Left kidney (tissue), 8 donors: ENCODE measurements at places on chromosomes 2 and 18.
A peak's percentile ranks its signal among the peaks of the same experiment; 100 is the strongest.

- no peak for DNase-seq
Measured at GRCh38 chr2:197710424-197711042, 5.4 kb downstream of the MARS2 start.

- DNase-seq = no peak
Measured at GRCh38 chr2:182586426-182586825, 129.6 kb upstream of the DNAJC10 start.

DNA sequence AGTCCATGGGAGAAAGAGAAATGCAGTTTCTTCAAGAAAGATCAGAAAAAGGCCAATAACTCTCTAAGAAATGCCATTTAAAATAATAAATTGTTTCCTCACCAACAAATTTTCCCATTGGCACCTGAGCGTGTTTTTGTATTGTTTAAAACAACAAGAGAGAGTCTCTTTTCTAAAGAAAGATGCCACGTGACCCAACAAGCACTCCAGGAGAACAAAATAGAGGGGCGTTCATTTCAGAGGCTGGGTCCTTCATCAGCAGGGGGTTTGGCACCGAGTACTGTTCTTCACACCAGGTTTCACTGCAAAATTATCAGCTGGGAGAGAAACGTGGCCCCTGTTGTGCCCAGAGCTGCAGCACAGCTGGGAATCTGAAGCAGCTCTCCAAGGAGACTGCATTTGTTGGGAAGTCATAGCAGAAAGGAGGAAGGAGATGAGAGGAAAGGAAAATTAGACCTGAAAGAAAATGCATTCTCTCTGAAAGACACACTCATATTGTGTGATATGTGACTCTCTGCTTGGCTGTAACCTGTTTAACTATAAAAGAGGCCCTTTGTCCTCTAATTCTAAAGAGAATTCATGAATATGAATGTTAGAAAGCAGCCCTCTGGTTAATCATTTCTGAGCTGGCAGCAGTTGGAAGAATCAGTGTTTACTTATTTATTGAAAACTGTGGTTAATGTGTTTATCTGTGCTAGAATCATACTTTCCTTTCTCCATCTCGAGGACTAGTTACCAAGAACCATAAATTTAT lies 205.3 kb upstream of the CDH20 start:
- DNase-seq = peak; percentile 11

DNA sequence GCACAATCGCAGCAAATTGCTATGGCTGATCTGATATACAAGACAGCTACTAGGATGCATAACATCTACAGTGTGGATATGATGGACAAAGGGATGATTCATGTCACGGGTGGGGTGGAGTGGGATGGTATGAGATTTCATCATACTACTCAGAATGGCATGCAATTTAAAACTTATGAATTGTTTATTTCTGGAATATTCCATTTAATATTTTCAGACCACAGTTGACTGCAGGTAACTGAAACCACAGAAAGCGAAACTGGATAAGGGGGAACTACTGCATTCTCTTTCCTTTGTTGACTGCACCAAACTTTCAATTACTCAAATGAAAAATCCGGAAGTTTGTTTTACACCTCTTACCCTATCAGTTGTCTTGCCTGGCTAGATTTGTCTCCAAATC lies 94.4 kb upstream of the NEUROD1 start:
- no peak for DNase-seq

- no peak for DNase-seq
Measured at GRCh38 chr2:232587512-232587911, 37.0 kb downstream of the EIF4E2 start.

GRCh38 chr18:2448565-2449151 lies 122.6 kb downstream of the METTL4 start:
- DNase-seq = no peak

GRCh38 chr2:56372071-56372656 lies 188.4 kb downstream of the CCDC85A start:
- DNase-seq = no peak

GRCh38 chr2:181844551-181845290 lies 46.8 kb upstream of the ITPRID2 start:
- no peak for DNase-seq

- DNase-seq = no peak
Measured at GRCh38 chr2:9124231-9124741, 82.3 kb upstream of the ASAP2 start.

DNA sequence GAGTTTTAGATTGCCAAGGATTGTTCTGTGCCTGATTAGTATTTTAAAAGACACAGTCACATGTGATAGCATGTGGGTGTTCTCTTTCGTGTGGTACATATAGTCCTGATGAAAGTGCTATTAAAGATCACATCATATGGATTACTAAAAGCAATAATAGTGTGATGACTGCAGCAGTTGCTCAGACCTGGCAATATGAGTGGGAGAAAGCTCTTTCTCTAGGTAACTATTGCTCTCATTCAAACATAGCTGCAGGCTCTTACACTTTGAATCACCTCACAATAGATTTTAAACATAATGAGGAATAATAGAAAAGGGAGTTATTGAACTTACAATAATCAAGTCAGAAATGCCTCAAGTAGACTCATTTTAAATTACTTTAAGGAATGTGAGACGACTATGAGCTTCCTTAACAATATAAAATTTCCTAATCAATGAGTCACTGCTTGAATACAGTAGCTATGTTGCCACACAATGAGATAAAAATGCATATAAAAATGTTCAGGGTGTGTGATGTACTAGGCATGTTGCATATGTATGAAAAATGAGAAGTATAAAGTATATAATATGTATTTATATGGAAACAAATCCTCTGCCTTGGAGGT lies 452.1 kb downstream of the TMX3 start:
- no peak for DNase-seq

GRCh38 chr2:190094316-190094871 lies 31.9 kb upstream of the MSTN start:
- peak; percentile 21 for DNase-seq

DNA sequence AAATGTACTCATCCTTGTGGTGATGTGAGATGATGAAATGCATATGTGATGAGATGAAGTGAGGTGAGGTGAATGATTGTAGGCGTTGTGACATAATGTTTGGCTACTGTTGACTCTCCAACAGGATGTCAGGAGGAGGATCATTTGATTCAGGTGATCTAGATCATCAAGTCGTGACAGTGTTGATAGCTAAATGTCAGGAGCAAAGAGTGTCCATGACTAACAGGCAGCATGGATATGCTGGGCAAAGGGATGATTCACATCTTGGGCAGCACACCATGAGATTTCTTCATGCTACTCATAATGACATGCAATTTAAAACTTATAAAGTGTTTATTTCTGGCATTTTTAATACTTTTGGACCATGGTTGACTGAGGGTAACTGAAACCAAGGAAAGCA lies 40.2 kb upstream of the UBXN4 start:
- DNase-seq = no peak

DNA sequence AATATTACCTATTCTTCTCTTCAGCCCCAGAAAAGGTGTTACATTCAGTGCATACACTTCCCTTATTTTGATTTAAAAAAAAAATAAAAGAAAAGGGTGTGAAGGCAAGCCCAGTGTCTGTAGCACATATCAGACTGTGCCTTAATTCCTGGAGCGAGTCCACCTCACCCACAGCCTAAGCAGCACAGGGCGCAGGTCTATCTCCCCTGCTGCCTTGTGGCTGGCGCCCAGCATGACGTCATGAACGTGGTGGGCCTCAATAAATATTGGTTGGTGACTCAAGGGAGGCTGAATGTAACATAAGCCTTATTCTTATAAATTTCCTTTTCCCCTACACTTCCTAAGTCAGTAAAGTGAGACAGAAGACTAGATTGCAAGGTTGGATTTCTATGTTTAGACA lies 26.4 kb downstream of the ST3GAL5 start:
- DNase-seq = no peak

- no peak for DNase-seq
Measured at GRCh38 chr2:47173986-47174732, 19.1 kb upstream of the STPG4 start.

- no peak for DNase-seq
Measured at GRCh38 chr18:13019301-13019700, 28.1 kb downstream of the CEP192 start.
